ENCODE measurements at places on chromosomes 1 and 21. TPM values are rescaled to one million over a fixed set of nuclear protein-coding genes. Genes with fewer than 3 reads are reported as not detected.

The DNM3 gene
- 1.7 TPM for total RNA-seq

DNA sequence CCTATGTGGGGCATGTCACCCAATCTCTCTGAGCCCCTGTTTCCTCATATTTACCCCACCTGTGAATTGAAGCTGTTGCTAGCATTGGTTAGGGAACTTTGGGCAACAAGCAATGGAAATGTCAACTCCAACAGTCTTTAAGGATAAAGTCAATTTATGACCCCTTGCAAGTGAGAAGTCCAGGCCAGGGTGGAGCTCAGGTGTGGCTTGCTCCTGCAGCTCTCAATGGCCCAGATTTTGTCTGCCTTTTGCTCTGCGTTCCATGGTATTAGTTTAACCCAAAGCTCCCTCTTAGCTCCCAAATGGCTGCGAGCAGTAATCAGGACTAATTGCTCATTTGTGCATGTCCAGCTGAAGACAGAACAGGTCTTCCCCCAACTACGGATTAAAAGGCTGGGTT lies 70.4 kb upstream of the ABCG1 start:
- no peak for DNase-seq

The GFI1 gene
- 1.4 TPM for total RNA-seq

GRCh38 chr21:28696844-28697410 lies 295.8 kb downstream of the LTN1 start:
- no peak for DNase-seq

DNA sequence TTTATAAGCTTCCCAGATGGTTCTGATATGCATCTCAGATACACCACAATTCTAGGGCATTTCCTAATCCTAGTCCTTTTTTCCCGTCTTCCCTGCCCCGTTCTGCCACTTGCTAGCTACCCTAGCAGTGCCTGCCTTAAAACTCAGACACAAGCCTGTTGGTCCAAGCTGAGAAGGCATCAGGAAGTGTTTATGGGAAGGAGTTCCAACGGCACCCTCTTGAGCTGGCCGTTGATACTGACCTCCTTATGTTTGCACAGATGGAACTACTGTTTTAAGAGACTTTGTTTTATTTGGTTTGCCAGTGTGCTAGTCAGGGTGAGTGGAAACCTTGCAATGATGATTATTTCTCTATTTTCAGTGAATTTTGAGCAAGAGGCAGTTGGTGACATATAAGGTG lies 67.2 kb downstream of the UCK2 start:
- DNase-seq: no peak

DNA sequence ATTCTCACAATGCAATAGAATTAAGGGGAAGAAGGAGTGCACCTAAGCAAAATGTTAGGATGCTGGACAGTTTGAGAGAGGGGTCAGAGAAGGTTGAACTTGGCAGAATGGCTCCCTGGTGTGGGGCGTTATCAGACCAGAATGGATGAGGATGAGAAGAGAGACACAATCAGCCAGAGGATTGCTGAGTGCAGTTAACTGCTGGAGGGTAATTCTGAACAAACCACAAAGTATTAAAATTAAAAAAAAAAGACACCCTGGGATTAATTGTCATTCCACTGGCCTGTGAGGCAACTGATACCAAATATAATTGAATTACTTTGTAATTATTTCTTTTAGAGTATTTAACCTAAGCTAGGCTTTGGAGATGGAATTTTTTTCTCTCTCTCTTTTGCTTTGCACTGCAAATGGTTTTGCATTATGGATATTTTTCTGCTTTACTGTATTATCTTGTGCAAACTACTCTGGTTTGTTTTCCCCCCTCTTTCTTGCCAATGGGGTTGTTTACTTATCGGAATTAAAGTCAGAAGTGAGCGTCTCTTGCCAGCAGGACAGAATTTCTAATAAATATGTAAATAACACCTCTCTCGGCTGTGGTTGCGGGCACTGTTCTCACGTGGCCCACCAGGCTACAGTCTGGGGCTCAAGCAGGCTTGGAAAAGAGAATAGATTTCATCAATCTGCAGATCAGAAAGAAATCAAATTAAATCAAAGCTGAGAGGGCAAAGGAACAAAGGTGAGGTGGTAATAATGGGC lies 572.9 kb upstream of the CAMK1G start:
- DNase-seq: no peak

DNA sequence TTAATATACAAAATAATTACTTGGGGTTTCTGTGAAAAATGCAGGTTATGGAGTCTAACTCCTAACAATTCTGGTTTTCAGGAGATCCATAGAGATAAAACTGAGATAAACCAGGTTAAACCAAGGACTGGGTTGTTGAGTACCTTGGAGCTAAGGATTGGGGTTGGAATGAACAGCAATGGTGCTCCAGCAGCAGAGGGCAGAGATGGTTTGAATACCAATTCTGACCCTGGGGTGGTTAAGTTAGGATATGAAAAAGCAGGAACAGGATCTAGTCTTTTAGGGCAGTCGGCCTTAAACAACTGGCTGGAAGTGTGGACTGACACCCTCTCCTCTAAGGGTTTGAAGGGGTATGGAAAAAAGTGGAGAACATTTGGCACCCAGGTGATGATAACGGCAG lies 53.0 kb downstream of the UROD start:
- no peak for DNase-seq

The JAM2 gene
- not detected for total RNA-seq

DNA sequence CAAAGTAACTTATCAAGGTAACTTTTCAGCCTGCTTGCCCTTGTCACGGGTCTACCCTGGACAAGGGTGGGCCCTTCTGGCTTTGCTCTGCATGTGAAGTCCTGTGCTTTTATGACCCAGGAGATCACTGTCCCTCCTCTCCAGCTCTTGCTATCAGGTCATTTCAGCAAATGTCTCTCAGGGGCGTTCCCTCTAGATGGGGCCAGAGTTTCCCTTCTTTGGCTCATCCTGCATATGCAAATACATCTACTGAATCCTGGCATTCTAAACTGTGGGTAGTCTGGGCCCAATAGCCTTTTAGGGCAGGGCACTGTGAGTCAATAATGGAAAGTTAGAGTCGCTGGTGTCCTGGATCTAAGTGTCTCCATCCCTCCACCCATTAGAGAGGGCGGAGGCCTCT lies 366.9 kb upstream of the USP24 start:
- no peak for DNase-seq

GRCh38 chr1:73593804-73594203 lies 604.2 kb downstream of the LRRIQ3 start:
- no peak for DNase-seq

The PAPPA2 gene
- not detected for total RNA-seq

DNA sequence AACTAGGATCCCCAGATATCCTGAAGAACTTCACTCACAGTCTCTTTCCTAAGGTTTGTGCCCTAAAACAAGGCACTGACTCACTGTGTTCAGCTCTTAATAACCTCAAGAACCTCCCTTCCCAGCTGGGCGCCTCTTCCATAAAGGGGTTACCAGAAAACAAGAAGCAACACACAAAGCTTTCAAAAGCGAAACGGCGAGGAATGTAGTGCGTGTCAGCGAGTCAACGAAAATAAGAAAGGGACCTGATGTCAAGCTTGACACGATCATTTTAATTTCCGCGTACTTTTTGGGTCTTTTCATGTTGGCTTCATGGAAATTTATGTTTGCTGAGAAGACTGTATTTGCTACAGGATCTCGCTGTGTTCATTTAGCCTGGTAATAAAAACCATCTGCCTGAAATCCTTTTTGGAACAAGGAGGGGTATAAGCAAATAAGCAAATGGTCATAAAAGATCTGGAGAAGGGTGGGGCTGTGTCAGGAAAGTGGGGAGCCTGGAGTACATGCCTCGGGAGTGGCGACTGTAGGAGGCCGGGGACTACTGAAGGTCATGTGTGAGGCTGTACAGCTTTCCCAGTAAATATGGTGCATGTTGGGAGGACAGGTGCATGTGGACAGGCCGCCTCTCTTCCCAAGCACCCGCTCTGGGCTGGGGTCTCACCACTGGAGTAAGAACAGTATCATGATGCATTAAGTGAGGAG lies 11.4 kb upstream of the CLDN14 start:
- no peak for DNase-seq

The LDLRAD1 gene
- not detected for total RNA-seq

The CFHR4 gene
- not detected for total RNA-seq

The SIM2 gene
- total RNA-seq: not detected

GRCh38 chr1:206925106-206925736 lies 3.5 kb upstream of the FCMR start:
- no peak for DNase-seq
